ENCODE measurements at places on chromosomes 6 and 20.

- DNase-seq: no peak
These were observed 32.5 kb upstream of the DLGAP4 start for GRCh38 chr20:36273414-36274180.

- no peak for DNase-seq
These were observed 28.3 kb downstream of the ZC3H12D start for GRCh38 chr6:149456311-149457021.

GRCh38 chr6:105810105-105810921, 275.8 kb upstream of the PRDM1 start:
- DNase-seq: no peak

GRCh38 chr6:65289491-65289890, 417.5 kb downstream of the EYS start:
- DNase-seq: no peak

DNA sequence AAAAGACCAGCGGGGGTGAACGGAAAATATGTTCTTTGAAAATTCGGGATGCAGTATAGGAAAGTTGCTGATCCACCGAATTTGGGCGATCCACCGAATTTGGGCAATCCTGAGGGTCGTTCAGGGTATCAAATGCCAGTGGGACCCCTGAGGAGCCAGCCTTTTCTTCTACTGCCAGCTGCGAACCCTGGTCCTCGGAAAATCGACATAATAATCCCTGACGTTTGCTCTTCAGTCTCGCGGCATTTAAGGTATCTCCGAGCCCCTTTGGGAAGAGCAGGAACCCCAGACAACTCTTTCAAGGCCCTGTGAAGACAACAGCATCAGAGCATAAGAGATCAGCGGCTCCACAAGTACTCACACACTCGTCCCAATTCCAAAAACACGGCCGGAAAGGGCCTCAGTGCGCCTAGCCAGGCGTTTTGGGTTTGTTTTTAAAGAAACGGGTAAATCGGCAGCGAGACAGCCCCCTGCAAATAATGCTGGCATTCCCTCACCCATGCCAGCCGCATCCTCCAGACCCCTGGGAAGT, 1.0 kb downstream of the SIM1 start:
- no peak for DNase-seq

DNA sequence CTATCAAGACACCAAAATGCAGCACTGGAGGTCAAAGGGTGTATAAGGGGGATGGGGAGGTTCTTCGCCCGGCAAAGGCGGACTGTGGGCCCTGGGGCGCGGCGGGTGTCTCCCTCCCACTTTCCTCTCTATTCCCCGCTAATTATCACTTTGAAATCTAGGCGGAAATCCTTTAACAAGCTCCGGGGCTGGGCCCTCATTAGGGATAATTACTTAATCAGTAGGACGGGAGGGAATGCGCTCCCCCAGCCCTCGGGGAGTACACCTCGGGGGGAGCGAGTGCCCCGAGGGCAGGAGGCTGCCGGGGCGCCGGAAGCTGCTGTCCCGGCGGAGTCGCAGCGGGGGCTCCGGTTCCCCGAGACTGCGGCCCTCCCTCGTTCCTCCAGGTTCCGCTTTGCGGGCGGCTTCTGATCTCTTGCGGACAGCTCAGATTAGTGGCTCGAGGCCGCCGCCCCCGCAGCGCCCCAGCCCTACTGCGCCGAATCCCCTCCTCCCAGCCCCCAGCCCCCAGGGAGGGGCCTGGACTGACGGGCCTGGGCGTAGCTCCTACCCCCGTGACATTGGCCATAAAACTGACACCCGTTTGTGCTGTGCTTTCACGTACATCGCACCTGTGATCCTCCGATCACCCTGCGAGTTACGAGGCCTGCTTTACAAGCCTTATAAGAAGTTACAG, 14.7 kb downstream of the MUCL3 start:
- no peak for DNase-seq

DNA sequence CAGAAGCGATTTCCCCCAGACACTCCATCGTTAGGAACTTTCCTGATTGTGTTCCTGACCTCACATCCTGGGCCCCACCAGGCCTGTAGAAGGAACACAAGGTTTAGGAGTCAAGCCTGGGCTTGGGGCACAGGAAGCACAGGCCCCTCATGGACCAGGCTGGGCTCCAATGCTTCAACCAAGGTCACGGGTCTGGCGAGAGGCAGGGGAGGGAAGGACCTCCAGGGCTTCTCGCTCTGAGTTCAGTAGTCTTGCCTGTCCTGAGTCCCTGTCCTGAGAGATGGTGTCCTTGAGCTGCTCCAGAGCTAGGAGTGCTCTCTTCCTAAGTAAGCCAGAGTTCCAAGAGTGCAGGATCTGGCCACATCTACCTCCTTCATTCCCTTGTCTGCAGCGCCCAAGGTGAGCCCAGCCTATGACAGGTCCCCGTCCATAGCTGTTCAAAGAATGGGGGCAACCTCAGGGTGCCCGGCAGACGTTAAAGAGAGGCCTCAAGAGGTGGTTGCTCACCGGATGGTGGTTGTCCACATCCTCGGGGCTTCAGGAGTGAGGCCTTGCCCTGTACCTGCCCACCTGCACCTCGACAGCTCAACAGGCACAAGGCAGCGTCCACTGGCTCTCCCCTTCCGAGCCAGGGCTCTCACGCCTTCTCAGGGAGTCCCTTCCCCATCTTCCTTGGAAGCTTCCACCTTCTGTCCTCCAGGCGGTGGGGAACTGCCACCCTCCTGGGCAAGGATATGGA, 1.6 kb upstream of the TUBB1 start:
- no peak for DNase-seq

DNA sequence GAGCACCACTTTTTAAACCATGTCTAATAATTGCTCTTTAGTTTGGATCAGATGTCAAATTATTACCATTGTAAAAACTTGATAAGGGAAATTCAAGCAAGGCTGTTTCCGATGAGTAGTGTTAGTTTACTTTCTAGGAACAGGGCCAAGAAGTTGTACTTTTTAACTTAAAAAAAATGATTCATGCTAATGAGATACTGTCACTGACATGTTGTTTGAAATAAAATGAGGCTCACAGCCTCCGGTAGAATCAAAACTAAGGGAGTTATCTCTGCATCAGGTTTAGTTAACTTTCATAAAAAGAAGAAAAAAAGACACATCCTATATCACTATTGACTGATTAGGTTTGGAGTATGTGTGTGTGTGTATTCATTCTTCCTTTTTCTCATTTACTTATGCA, 55.2 kb upstream of the SUPT3H start:
- no peak for DNase-seq

GRCh38 chr20:64003960-64004725, 23.2 kb downstream of the PRPF6 start:
- DNase-seq: no peak

DNA sequence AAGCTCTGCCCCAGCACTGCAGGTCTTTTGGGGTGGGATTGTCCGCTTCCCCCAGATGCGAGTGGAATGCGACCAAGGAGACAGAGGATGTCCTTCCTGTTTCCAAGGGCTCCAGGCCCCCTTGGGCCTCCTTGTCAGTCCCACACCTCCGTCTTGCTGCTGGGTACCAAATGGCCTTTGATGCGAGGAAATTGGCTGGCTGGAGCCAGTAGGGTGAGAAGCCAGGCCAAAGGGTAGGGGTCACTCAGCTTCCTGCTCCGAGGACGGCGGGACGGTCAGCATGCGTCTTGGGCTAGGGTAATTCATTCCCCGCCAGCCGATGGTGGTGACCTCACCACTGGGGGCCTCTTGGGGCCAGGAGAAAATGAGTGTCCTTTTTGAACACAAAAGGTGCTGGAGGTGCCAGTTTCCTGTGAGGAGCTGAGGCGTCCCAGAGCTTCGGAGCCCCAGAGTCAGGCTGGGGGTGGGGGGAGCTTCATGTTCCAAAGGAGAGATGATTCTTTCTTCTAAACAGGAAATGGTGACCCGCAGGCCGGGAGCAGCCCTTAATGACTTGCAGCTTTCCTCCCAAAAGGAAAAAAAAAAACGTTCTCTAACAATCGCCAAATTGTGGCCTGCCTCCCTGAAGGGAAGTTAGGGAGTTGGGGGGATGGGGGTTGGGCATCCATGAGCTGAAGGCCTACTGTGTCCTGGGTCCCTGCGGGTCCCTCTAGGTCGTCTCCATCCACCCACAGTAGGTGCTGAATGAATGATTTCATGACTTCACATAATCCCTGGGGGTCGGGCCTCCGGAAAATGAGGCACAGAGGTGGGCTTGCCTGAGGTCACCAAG, 6.7 kb downstream of the SNAI1 start:
- no peak for DNase-seq

- no peak for DNase-seq
These were observed 80.6 kb upstream of the MBOAT1 start for GRCh38 chr6:20292905-20293304.

DNA sequence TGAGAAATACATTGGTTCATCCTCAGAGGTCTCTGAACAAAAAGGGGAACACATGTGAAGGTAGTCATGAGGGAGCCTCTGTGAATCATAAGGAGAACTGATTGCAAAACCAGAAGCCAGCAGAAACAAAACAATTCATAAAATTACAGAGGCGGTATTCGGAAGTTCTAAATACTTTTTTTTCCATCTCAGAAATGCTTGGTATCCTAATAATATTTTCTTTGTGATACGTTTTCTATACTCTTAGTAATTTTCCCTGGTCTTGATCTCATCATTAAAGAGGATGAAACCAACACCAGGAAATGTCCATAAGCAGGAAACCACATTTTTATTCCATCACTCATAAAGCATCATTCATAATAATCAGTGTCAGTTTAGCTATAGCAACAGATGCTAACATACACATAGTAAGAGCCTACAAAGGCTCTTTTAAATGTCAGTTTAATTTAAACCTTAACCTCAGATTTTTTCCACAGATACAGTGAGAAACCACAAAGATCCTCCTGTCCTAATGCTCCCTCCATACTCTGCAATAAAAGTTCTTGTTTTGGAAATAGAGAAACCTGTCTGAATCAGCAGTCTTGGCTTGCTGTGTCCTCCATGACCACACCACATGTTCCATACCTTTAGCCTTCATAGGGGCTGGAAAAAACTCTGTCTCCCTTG, 29.2 kb downstream of the SGK1 start:
- DNase-seq: no peak

GRCh38 chr6:106910999-106911949, 63.3 kb downstream of the CD24 start:
- no peak for DNase-seq

Data from NCI-H1048 (cell line).